Kidney (tissue), 22 donors: ENCODE measurements at places on chromosomes 4 and X. TPM values are rescaled to one million over a fixed set of nuclear protein-coding genes. Genes with fewer than 3 reads are reported as not detected.

The HPGD gene
- total RNA-seq, result 9.4 TPM

The SMAD1 gene
- 39.5 TPM for total RNA-seq

The DCHS2 gene
- 0.47 TPM for total RNA-seq

The INTU gene
- 8.3 TPM for total RNA-seq

The ABLIM2 gene
- 23.3 TPM for total RNA-seq

The ZNF718 gene
- 10.3 TPM for total RNA-seq

The PTCHD1 gene
- total RNA-seq, result 0.63 TPM

The FABP2 gene
- not detected for total RNA-seq

GRCh38 chr4:25450491-25450901, 73.4 kb downstream of the ANAPC4 start:
- DNase-seq, result no peak

DNA sequence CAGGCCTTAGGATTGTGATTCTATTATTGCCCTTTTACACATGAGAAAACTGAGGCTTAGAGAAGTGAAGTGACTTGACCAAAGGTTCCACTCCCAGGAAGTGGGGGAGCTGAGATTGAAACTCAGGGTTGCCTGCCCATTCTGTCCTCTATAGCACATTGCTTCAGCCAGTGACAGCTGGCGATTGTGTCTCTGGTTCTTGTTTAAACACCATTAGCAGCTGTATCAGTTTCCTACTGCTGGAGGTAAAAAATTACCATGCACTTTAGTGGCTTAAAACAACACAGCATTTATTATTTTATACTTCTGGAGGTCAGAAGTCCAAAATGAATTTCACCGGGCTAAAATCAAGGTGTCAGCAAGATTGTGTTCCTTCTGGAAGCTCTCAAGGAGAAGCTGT, 205.8 kb upstream of the MAMLD1 start:
- DNase-seq, result no peak

- DNase-seq, result no peak
Measured at GRCh38 chrX:153902385-153902784, 2.1 kb upstream of the AVPR2 start.

DNA sequence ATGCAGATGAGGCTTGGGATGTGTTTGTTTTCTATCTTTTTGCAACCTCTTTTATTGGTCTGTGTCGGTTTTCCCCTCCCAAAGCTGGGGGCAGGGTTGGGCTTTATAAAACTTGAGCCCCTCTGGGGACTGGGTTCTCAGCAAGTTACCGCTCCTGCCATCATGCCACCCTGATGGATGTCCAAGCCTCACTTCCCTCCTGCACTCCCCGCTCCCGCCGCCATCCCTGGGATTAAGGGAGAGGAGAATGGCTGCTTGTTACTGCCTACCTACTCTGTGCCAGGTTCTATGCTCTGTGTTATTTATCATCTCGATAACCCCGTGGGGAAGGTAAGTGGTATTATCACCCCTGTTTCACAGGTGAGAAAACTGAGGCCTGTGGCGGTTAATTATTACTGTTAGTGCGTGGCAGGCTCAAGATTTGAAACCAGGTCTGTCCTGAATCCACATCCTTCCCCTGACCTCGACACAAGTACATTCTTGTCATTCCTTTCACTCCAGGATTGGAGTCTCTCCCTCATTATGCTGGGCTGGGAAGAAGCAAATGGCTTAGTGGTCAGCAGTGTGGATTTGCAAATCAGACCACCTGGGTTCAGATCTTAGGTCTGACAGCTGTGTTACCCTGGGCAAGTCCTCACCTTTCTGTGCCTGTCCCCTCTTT, 4.5 kb downstream of the UBA1 start:
- DNase-seq, result no peak

- peak; percentile 57 for DNase-seq
Measured at GRCh38 chrX:21373637-21374162, 518 bp upstream of the CNKSR2 start.

GRCh38 chr4:26885912-26886274, 25.3 kb downstream of the STIM2 start:
- peak; percentile 25 for DNase-seq

DNA sequence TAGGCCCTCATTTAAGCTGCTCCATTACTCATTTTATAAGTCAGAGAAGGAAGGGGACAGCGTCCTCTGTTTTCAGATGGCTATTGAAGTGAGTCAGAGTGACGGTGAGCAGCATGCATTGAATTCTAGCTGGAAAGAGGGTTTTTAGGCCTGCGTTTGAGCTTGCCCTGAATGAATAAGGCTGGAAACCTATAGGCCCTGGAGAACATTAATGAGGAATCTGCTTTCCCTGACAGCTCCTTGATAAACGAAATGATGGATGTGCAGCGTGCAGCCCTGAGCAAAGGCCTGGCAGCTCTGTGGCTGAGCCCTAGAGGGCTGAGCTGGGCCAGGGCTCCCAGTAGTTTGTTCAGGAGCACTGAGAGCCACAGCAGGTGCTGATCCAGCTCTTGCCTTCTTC, 33.4 kb downstream of the TBL1X start:
- DNase-seq, result no peak

GRCh38 chr4:73985528-73985852, 2.5 kb downstream of the PPBP start:
- no peak for DNase-seq

DNA sequence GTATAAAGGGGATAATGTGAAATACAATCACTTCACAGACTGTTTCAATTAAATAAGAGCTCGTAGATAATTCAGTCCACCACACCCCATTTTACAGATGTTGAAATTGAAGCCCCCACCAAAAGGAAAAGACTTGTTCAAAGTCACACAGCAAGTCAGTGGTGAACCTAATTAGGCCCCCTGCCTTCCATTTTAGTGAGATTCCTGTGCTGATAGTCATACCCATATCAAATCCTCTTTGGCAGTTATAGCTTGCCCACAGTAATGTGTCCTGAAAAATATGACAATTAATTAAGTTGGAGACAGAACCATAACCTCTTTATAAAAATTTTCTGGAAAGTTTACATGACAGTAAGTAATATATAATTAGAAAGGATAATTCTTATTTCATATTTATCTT, 58.0 kb downstream of the AR start:
- no peak for DNase-seq

- DNase-seq, result peak; percentile 97
Measured at GRCh38 chrX:155216179-155216939, at the start of gene VBP1. VBP1 (plus strand) TSS chrX:155216460; CDS start chrX:155216483, 23 bp downstream.

- no peak for DNase-seq
Measured at GRCh38 chr4:118727360-118727759, 42.2 kb downstream of the METTL14 start.

DNA sequence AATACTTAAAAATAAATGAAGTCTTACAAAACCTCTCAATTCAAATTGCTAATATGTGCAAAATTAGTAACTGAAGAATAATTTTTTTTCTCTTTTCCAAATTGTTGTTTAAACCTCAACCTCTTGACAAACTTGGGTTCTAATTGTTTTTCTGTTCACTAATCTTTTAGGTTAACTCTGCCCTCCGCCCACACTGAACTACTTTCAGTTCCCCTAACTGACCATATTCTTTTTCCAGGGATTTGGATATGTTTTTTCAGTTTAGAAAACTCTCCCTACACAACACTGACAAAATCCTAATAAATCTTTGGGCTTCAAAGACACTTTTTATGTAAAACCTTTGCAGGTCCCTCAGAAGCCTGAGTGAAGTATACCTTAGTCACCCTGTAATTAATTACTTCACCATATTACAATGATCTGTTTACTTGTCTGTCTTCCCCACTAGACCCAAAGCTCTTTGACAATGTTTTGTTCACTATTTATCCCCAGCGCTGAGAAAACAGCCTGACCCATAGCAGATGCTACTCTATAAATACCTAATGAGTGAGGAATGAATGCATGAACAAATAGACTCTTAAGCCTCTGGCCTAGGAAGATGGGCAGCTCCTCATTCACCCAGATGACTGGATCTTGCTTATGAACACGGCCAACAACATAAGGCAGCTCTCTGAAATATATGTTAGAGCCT, 134.9 kb downstream of the MAML3 start:
- no peak for DNase-seq

GRCh38 chr4:23629421-23629820, 260.4 kb downstream of the PPARGC1A start:
- DNase-seq, result no peak

- no peak for DNase-seq
Measured at GRCh38 chrX:112738347-112739033, 58.8 kb upstream of the LHFPL1 start.

DNA sequence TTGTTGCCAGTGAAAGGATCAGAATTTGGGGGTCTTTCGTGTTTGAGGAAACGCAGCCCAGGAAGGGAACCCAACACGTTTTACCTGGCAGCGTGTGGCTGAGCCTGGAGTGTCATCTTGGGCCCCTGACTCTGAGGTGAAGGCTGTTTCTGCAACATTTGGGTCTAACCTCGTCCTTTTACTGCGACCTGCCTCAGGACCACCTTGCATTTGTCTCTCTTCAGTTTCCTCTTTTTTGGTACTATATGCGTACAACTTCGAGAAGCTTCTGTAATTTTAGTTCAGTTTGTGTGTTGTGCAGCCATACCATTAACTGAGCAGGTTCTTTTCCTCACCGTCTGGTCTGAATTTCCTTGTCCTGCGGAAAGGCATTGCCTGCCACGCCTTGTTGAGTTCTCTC, 61.5 kb downstream of the TMEM131L start:
- no peak for DNase-seq

DNA sequence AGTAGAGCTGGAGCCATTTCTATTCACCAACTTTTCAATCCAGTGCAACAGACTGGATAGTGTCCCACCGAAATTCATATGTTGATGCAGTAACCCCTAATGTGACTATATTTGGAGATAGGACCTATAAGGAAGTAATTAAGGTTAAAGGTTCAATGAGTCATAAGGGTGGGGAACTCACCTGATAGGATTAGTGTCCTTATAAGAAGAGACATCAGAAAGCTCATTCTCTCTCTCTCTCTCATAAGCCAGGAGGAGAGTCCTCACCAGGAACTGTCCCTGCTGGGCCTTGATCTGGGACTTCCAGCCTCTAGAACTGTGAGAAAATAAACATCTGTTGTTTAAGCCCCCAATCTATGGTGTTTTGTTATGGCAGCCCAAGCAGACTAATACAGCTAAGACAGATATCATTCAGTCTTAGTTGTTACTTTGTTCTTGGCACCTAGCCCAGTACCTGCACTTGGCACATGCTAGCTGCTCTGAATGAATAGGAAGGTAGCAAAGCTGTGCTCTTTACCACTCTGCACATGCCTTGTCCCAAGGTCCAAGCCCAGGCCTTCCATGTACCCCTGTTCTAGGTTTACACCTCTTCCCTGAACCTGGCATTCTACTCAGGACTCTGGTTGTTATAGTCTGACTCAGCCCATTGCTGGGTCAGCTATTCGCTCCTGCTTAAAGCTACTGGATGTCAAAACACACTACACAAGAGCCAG, 19.2 kb upstream of the BRS3 start:
- DNase-seq, result no peak

DNA sequence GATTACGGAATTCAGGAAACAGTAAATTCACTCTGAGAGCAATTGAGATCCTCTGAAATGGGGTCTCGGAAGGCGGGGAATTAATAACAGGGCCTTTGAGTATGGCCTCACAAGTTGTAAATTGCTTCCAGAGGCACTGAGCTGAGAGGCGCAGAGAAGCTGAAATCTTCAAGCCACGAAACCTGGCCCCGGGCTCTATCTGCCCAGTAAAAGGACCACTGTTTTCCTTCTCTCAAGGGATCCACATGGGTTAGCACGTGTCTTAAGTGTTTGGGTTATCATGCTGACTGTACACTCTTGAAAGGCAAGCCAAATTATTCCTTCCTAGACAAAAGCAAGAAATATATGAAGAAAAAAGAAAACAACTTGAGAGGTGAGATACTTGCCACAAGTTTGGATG, 1012.9 kb upstream of the FTHL17 start:
- no peak for DNase-seq

DNA sequence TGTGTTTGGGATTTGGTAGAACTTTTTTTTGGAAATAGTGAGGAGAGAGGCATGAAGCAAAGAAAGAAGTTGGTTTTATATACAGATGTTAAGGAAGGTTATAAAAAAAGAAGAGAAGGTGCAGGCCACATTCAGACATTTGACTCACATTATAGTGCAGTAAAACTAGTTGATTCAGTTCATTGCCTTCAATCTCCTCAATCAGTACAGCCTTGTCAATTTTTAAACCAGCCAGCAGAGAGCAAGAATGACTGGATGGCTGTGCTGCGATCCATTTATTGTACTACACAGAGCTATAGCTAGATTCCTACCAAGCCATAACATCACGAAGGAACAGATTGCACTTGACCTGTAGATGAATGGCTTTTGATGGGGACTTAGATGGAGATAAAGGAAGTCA, 79.7 kb upstream of the LSM6 start:
- DNase-seq, result peak; percentile 56

- DNase-seq, result no peak
Measured at GRCh38 chr4:23884741-23885140, 5.1 kb downstream of the PPARGC1A start.
